ENCODE measurements at places on chromosomes 2 and 18.

- no peak for DNase-seq
Measured at GRCh38 chr2:121101093-121101715, 183.8 kb downstream of the TFCP2L1 start.

GRCh38 chr2:105738658-105739241, 6.0 kb upstream of the NCK2 start:
- no peak for DNase-seq

GRCh38 chr18:77131100-77131651, 1.4 kb downstream of the MBP start:
- no peak for DNase-seq

DNA sequence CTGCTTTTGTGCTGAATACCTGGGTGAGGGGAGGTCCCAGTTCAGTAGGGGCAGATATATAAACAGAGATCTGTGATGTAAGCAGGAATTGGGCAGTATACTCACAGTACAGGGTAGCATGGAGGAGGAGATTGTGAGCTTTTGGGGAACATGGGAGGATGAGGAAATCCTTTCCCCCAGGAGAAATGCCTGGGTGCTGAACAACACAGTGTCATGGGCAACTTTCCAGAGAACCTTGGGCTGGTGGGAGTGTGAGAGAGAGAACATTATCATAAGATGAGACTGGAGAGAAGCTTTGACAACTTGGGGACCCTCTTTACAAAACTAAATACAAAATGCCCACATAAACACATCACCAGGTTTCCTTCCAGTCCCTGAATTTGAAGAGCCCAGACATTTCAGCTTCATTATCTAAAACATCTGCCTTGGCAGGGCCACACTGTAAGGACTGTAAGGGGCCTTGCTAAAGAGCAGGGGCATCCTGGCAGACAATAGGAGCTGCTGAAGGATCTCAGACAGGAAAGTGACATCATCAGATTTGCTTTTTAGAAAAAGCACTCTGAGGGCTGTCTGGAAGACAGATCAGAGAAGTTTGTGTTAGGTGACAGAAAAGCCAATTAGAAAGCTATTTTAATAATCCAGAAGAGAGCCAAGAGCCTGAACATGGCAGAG, 303.1 kb upstream of the FBXO11 start:
- DNase-seq = no peak

DNA sequence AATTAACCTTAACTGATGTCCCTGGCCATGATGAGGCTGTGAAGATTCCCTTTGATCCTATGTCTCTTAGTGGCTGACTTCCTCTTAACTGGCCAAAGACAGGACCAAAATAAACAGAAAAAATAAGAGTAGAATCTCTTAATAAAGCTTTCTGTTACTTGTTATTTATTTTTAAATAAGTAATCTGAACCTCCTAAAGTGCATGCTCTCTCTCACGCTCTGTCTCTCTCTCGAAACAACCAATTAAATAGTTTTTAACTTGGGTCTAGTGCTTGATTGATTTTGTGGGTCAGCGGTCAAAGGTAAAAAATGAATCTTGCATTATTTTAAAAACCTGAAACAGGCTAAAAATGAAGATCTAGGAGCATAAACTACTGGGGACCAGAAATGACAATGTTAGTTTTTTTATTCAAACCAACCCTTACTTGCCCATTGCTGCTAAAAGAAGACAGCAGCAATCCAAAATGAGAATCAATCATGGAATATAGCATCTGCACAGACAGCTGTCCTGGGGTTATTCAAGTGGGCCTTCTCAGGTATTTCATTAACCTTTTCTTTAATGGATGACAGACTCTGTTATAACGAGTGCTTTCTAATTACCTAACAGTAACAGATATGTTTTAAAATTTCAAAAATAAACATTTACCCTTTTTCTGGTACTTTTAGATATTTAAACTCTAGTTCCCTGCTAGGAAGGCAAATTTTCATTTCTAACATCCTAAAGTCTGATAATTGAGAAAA, 11.2 kb downstream of the GAREM1 start:
- DNase-seq = no peak

- no peak for DNase-seq
Measured at GRCh38 chr18:26405190-26405801, 143.1 kb downstream of the KCTD1 start.

GRCh38 chr2:86302320-86302719, 35.1 kb downstream of the REEP1 start:
- no peak for DNase-seq

DNA sequence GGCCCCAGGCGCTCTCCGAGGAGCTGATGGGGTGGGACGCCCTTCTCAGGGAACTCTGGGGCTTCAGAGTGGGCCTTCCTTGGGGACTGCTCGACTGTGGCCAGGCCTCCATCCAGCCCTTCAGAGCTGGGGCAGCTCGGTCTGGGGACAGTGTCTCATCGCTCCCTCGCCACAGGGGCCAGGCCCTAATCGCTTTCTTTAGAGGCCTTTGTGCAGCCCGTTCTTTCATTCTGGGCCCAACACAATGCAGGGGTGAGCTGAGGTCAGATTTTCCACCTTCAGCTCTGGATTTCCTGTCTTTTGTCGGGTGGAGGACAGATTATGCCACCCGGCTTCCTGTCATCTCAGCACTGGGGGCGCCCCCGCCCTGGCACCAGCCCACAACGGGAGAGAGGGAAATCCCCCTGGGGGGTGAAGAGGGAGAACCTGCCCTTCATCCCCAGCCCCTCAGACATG, 25.2 kb downstream of the MYCN start:
- peak; percentile 6 for DNase-seq

GRCh38 chr2:42040643-42041278, 7.1 kb upstream of the PKDCC start:
- DNase-seq = no peak

- DNase-seq = no peak
Measured at GRCh38 chr2:127095784-127096183, 11.2 kb downstream of the BIN1 start.

DNA sequence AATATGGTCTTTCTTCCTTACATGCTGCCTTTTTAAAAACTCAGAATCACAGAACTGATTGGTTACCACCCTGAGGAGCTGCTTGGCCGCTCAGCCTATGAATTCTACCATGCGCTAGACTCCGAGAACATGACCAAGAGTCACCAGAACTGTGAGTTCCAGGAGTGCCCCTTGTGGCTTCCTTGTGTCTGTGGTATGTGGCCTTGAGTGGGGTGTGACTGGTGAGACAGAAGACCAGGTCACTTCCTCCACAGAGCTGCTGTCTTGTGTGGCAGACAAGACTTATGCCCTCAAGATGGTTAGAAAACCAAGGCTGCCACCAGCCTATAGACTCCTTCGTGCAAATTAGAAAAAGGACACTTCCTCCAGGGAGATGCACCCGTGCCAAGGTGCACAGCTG, 72.6 kb downstream of the EPAS1 start:
- no peak for DNase-seq

- DNase-seq = no peak
Measured at GRCh38 chr18:77088963-77089722, 43.4 kb downstream of the MBP start.

GRCh38 chr2:44295633-44296359, 20.5 kb downstream of the SLC3A1 start:
- DNase-seq = no peak

DNA sequence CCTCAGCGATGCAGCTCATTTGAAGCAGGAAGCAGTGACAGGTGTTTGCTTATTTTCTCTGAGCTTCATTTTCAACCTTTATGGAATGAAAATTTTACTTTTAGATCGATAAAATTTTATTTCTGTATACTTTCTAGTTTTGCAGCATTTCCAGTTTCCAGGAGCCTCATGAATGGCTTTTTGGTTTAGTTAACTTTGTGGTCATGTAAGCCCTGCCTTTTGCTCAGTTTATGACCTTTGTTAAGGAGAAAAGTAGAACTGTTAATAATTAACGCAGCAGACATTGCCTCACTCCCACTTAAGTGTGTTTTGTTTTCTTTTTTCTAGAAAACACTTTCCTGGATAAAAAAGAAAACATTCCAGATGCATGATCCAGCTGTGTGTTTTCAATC, 4.4 kb upstream of the FARP2 start:
- DNase-seq = no peak

DNA sequence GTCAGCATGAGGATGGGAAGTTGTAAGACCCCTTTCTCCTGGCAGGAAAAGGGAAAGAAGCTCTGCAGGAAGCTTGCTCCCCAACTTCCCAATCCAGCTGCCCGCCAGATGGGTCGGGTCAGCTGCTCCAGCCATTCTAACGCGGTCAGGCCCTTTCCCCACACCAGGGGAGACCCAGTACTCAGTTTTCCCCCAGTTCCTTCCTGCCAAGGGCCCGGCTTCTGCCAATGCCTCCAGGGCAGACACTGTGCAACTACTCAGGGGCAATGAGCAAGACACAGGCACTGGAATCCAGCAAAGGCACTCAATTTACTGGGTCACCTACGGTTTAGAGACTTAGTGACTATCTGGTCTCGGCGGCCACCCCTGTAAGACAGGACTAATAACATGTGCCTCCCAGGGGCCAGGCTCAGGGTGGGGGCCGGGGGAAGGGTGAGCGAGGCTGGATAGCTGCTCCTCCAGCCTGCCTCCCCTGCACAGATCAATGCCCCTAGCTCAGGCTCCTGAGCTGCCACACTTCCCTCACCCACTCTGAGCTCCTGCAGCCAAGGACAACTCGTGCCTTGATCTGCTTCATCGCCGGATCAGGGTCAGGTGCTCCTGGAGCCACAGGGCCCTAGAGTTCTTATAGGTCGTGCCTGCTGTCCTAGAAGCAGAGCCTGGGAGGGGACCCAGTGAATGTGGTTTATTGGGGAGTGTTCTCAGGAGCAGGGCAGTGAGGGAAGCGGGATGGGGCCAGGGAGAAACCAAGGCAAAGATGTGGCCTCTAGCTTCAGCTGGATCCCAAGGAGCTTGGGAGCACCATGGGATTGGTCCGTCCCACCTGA, 171.1 kb downstream of the ZFP36L2 start:
- no peak for DNase-seq

GRCh38 chr2:174667250-174667860, 69.8 kb upstream of the WIPF1 start:
- DNase-seq = no peak

GRCh38 chr2:240917009-240917683, 11.0 kb downstream of the CROCC2 start:
- DNase-seq = no peak

GRCh38 chr2:169001116-169001815, 29.9 kb downstream of the ABCB11 start:
- DNase-seq = no peak

- no peak for DNase-seq
Measured at GRCh38 chr2:217622205-217623060, 380.4 kb downstream of the TNS1 start.

DNA sequence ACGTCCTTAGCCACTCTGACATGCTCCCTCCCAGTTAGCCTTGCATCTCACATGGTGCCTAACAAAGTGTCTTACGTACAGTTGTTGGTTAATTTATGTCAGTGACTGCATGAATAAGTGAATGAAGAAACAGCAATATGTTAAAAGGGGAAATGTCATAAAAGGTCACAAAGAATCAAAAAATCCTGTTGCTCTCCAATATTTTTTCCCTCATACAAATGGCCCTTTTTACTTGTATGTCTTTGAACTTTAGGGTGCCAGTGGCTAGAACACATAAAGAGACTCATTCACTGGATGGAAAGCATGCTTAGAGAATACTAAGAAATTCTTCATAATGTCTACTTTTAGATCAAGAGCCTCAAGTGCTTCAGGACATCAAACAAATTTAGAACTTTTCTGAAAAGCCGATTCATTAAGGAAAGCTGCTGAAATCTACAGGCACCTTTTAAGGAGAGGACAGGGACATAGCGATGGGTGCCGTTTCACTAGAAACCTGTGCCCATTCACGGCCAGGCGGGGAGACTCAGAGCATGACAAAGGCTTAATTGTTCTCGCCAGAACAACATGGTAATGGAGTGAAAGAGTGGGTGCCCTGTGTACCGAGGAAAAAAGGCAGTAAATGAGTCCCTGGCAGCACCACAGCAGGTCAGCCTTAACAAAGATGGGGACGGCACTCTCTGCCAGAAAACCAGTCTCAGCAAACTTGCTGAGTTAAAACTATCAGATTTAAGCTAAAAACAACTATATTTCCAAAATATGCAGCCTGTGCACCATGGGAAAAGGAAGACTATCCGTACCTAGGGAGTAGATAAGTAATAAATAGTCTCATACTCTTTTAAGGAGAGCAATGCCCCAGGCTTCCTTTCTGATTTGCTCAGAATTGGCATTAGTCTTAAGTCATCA, 71.6 kb upstream of the SPTBN1 start:
- no peak for DNase-seq

DNA sequence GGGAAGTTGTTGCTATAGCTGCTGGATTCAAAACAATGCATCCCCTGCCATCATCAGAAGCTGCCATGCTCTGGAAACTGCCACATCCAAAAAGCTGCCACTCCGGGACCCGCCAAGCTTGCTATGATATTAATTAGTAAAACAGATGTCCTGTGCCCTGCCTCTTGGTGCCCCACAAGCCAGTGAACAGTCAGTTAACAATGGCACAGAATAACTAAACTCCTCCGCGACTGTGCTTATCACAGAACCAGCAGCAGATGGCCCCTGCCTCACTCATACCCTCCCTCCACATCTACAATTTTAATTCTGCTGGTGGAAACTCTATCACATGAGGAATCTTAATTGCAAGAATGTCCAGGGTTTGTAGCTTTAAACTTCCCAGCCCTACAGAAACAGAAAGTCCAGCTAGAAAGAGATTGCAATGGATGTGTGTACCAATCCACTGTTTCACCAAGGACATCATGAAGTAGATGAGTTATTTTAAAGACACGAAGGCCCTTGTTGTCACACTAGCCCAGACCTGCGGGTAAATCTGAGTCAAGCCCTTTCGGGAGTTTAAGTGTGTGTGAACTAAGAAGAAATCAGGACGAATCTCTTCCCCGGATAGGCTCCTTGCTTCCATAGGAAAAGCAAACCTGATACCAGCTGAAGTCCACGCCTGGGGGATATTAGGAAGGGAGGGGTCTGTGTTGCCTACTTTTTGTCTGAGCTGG, 7.4 kb upstream of the ACYP2 start:
- DNase-seq = no peak

- no peak for DNase-seq
Measured at GRCh38 chr2:176138526-176138922, 9.0 kb downstream of the HOXD8 start.

- DNase-seq = no peak
Measured at GRCh38 chr2:160566717-160567116, 73.1 kb upstream of the RBMS1 start.

GRCh38 chr18:48408727-48409590, at the start of gene ZBTB7C:
Gene ZBTB7C (minus strand): TSS chr18:48409383.
- no peak for DNase-seq

DNA sequence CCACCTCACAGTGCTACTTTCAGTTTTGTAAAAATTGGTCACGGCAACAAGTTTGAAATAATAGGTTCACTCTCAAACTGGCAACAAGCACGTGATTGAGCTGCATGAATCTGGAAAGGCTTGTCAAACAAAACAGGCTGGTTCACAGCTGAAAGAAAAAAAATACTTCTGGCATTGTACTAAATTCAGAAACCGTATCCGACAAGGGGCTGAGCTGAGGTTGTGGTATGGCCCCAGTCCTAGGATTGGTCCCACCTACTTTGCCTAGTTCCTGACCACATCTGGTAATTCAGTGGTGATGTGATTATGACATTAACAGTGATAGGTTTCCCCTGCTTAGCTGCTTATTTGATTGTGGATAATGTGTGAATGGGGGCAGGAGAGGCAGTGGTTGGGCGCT, 326.5 kb upstream of the THUMPD2 start:
- DNase-seq = no peak

Measured in activated CD8-positive, alpha-beta memory T cell treated with anti-CD3 and anti-CD28 coated beads for 4 hours (primary cell).